ENCODE measurements at places on chromosomes 1 and 21.

DNA sequence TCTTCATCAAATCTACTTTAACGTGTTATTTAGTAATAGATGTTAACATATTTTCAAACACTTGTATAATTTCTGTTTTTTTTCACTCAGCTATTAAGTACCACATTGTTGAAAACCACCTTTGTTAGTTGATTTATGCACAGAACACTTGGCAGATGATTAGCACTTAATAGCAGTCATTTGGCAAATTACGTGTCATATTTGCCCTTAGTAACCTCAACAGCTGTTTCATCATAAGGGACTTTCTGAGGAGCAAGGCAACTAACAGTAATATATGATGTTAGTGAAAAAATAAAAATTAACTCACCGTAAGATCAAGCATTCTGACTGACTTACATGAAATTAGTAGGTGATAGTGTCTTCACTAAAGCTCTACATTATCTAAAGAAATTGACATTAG is 186.4 kb downstream of the HMCN1 start:
- DNase-seq = no peak

DNA sequence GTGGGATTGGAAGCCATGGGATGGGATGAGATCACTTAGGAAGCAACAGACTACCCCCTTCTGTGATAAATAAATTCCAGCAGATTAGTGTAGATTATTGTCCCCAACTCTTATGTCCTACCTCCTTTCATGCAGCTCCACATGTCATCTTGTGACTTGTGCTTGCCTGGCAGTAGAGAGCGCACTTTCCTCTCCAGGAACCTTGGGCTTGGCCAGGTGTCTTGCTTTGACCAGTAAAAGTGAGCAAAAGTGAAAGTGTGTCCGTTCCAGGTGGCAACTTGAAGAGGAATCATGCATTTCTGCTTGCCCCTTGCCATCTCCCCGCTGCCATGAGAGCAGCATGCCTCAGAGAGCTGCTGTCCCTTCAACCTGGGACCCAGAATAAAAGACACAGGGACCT is 122.9 kb upstream of the ERG start:
- DNase-seq = no peak

GRCh38 chr1:187045371-187045770 is 216.6 kb downstream of the PLA2G4A start:
- DNase-seq = no peak

DNA sequence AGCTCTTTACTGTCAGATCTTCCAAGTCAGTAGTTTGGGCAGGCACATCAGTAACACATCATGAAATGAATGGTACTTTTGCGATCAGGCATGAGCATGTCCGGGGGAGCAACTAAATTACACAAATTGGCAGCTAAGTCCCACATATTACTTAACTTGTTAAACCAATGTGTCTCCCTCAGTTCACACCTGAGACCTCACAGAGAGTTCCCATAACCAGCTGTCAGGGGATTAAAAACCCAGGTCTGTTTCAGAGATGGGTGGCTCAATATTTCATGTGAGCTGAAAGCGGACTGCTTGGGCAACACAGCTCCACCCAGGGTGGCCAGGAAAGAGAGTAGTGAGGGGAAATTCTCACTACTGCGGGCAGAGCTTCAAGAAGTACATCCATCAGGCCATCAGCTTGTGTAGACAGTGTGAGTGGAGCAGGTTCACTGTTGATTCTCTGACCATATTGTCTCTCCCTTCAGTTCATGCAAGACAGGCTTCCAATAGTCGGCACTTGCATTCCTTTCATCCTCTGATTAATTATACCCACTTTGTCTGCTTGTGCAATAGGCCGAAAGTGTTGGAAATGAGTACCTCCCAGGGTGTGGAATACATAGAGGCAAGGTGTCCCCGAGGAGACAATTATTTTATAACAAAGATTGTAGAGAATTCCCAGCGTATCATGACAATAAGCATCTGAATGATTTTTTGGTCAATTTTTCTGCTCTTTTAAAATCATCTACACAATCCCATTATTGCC is 139.9 kb downstream of the PTGER3 start:
- DNase-seq = no peak

GRCh38 chr1:27348861-27349783 is 7.3 kb downstream of the SYTL1 start:
- DNase-seq = no peak

DNA sequence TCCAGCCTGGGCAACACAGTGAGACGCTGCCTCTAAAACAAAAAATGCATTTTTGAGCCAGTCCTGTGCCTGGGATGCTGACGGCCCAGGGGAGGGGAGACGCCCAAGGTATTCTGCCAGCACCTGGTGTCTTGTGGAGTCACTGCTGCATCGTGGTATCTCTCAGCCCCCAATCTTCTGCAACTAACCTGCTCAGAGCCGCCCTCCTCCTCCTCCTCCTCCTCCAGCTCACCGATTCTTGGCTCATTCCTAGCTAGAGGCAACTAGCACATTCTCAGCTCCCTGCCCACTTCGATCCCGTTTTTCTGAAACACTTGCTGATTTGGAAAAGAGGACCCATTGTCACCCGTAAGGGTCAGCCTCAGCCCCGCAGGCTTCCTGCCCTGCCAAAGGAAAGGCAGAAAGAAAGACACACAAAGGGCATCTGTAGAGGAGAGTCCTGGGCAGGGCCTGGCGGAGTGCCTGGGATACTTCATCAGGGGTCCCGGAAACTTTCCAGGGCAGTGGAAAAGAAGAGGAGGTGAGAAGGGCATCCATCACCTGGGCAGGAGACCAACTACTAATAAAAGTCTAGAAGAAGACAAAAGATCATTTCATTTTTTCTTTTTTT is 20.7 kb downstream of the GPR157 start:
- no peak for DNase-seq

DNA sequence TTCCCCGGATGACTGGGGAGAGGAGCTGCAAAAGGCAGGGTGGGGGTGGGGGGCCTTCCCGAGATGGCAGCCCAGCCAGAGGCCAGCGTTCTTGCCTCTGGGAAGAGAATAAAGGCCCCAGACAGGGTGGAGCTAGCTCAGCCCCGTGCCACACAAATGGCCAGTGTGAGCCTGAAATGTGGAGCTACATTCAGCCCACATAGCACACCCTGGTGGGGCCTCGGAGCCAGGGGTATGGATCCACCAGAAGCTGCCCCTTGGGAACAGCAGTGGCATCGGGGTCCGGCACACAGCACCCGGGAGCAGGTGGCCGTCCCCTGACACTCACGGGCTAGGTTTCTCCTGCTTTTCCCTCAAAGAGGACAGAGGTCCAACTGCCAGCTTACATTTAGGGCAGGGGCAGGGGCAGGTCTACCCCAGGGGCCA is 93.9 kb downstream of the PDE9A start:
- DNase-seq = no peak

- peak; percentile 86 for DNase-seq
These were observed 291.1 kb upstream of the SGIP1 start for GRCh38 chr1:66242646-66243547.

- DNase-seq = no peak
These were observed 1171.0 kb downstream of the MRPL39 start for GRCh38 chr21:24436236-24436635.
